Stimulated activated CD8-positive, alpha-beta memory T cell treated with anti-CD3 and anti-CD28 coated beads, Interleukin-15, amount 100 ng/mL, for 24 hours (primary cell): ENCODE measurements at places on chromosomes 2 and 18.

- DNase-seq: peak; percentile 32
Measured at GRCh38 chr2:64019083-64019974, at the start of gene VPS54. VPS54 (minus strand) TSS chr2:64019428; CDS start chr2:63983999, 35,429 bp downstream.

DNA sequence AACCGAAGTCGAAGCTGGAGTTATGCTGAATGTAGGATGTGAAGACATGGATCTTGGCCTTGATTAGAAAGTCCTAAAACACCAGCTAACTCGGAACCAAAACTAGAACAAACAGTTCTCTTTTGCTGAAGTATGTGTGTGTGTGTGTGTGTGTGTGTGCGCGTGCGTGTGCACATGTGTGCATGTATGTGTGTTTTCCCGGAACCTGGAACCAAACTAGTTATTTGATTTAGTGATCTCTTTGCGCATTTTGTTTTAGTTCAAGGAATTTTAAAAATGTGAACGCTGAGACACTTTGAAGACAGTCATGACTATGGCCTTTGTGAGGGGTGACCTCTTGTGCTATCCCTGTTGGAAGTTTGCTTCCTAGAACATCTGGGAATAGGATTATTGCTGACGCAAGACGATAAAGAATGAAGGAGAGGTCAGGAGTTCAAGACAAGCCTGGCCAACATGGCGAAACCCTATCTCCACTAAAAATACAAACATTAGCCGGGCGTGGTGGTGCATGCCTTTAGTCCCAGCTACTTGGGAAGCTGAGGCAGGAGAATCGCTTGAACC, 23.8 kb downstream of the FHL2 start:
- no peak for DNase-seq

GRCh38 chr2:99689145-99689742, 199.4 kb upstream of the REV1 start:
- DNase-seq: no peak

GRCh38 chr2:46794693-46795317, 120.8 kb downstream of the MCFD2 start:
- DNase-seq: no peak

GRCh38 chr2:11802782-11803191, 56.4 kb downstream of the LPIN1 start:
- DNase-seq: no peak

DNA sequence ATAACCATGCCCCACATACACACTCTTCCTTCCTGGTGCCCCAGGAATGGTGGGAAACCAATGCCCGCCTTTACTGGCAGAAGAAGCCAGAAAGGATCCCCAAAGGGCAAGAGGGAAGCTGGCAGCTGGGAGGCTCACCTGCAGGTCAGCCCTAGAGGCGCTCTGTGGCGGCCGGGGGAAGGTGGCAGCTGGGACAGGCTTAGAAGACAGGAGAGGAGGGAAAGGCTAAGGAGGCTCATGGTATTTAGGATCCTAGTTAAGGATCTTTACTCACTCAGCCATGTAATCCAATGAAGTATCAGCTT, 23.8 kb downstream of the ADRA2B start:
- no peak for DNase-seq

GRCh38 chr2:68031542-68032160, 31.2 kb downstream of the C1D start:
- DNase-seq: no peak

DNA sequence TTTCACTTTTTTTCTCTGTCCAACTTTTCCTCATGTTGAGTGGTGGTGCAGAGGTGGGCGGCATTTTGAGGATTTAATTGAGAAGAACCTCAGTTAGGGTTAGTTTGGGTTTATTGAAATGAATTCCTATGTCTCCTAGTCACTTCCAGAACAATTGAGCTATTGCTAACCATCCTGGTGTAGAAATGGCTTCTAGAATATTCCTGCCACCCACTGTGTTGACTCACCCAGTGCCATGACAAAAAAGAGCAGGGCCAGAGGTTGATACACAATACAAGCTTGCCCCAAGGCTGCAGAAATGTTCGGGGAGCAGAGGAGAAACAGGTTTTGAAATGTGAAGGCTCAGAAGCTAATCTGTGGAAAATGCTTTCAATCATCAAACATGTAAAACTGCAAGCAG, 167.1 kb upstream of the TRIB2 start:
- DNase-seq: no peak

- no peak for DNase-seq
Measured at GRCh38 chr2:45839508-45840251, 188.2 kb downstream of the PRKCE start.

DNA sequence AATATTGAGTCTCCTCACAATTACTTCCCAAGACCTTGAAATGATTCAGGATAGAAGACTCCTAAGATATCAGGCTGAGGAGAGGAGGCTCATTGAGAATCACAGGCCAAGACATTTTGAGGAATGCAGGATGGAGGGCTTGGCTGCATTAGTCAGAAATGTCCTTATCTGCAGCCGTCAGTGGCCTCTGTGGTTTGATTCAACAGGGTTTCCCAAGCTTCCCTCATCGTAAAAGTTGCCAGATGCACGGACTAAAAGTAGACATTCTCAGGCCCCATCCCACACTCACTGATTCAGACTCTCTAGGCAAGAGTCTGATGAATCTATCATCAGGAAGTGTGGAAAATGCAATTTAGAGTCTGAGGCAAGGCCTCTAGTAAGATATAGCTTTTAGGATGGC, 34.0 kb upstream of the TMEM178A start:
- no peak for DNase-seq

DNA sequence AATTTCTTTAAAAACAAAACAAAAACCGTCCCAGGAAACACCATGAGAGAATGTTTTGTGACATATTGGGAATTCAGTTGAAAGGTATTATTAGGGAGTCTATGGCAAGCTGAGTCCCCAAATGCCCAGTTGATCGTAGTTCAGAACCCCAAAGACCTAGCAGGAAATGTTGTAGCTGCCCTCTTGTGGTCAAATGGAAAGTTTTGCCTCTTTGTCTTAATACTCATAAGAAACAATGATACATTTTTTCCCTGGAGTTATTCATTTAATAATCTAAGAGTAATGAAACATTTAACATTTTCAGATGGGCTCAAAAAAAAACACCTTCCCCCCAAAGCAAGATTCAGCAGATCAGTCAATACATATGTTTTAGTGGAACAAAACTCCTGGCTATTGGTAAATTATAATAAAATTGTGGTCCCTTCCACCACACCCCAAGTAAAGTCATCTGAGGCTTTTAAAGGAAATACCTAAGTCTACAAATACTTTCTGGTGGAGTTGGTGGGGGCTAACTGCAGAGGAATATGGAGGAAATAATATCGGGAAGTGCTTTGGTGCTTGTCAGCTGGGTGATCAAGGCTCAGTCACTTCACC, 37.8 kb upstream of the EFEMP1 start:
- DNase-seq: no peak

- no peak for DNase-seq
Measured at GRCh38 chr2:108436976-108437375, 12.0 kb upstream of the GCC2 start.

GRCh38 chr2:160703648-160704585, 210.3 kb upstream of the RBMS1 start:
- no peak for DNase-seq

- no peak for DNase-seq
Measured at GRCh38 chr2:200159357-200159707, 147.2 kb upstream of the SPATS2L start.

DNA sequence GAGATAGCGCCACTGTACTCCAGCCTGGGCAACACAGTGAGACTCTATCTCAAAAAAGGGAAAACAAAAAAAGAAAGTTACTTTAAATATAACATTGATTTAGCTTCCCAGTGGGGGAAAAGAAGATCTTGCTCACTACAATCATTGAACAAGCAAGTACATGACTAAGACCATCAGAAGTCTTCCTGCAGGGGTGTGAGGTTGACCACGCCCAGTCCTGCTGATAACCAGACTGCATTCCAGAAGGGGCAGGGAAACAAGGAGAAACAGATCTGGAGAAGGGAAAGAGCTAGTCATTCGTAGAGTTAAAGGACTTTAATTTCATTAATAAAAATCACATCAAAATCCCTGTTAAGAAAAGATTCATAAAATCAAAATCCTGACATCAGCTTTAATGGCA, 77.5 kb downstream of the EPHA4 start:
- no peak for DNase-seq

GRCh38 chr2:239400596-239401066, at the start of gene HDAC4:
HDAC4 (minus strand) TSS chr2:239401020; CDS start chr2:239352699, 48,321 bp downstream.
- no peak for DNase-seq

GRCh38 chr2:225668606-225669266, 269.2 kb downstream of the NYAP2 start:
- no peak for DNase-seq

DNA sequence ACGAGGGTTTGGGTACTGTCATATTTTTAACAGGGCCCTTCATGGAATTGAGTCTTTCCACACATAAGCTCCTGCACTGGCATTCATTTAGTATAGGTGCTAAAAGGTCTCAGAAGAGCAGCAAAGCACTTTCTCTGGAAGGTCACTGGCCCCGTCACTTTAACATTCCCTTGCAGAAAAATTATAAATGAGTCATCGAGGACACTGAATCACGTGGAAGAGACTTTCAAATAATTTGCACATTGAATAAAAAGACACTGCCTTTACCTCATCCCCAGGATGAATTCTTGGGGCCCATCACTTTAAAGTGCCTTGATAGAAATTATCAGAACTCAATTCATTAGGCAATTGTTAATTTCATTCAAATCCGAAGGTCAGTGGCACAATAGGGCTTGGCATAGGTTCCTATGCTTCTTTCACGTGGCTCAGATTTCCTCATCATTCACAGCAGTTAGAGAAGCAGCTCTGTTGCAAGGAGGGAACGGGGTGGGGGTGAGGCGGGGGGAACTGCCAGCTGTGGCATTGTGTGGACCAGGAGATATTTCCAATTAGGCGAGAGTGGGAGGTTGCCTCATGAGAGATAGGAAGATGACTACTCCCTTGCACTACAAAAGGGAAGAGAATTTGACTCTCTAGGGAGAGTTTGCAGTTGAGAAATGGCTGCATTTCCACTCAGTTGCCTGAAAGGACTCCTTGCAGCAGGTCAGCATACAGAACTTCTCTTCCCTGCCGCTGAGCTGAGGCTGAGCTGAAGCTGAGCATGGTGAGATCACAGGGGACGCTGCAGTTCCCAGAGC, 86.3 kb upstream of the NPAS2 start:
- DNase-seq: no peak

DNA sequence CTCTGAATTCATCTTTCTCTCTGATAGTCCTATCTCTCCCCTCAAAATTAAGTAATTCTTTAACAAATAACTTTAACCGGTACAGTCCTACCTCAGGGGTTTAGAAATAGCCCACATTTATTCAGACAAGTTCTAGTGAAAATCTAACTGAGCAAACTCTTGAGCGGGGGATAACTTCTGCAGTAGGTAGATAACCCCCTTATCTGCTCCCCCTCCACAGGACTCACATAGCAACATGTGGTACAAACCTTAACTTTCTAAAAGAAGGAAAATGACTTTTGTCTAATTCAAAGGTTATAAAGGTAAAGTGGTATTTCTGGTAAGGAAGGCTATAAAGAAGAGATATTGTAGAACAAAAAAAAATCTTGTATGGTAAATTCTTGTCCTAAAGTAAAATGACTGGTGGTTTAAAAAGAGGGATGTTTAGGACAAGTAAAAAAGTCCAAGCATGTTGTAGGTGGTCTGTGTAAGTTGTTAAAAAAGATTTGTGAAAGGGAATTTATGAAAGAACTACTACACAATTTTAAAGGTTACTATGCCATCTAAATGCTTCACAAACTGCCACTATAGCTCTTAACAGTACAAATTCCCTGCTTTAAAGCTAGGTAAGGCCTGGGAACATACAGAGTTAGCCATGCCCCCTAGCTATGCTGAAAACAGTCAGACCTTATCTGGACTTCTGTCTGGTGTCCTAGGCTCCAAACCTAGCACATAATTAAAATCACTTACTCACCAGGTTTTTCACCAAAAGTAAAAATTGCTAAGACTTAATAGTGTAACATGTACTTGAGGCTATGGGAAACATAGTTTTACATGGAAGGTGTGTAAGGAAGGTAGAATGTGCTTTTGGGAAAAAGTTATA, 8.1 kb upstream of the RPIA start:
- no peak for DNase-seq

DNA sequence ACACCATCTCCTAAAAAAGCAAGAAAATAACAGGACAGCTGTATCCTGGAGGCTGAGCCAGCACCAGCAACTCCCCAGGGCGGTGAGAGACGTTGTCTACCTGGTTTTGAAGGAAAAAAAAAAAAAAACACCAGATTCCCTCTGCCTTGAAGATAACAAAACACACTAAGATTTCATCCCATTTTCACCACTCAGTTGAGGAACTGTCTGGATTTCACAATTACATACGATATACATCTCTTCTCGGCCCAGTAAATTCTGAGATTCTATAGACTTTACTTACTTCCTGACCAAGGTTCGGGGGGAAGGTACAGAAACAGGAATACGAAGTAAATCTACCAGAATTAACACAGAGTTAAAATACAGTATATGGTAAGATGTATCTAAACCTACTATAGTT, 8.5 kb downstream of the ZNF516 start:
- DNase-seq: no peak

DNA sequence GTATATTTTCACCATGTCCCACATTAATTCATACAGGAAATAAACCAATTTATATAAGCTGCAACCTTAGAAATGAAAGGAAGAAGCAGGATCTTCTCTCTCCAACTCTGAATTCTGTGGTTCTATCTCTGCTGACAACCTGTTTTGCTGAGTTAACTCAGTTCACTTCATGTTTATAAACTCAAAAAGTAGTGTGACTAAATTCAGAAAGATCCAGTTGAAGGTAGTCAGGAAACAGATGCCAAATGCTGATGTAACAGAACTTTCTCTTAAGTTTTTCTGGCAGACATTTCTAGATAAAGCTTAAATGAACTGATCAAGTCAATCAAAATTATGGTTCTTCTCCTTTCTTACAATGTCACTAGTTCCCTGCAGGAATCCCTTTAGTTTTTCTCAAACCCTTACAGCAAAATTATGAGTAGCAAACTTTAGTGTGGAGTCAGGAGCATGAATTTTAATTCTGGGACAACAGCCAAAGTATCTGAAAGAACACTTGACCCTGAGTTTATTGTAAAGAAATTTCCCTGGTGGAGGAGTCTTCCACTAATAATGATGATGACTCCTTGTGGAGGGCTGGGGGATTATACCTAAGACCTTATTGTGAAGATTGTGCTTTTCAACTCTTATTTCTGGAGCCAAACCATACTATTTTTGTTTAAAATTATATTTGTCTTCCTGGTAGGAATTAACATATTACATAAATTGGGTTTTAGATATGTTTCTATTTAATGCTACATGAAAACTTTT, 216.9 kb downstream of the MYO3B start:
- no peak for DNase-seq

GRCh38 chr2:97267411-97268074, 154.6 kb downstream of the ANKRD36 start:
- DNase-seq: no peak

- DNase-seq: no peak
Measured at GRCh38 chr2:217051416-217051815, 191.6 kb upstream of the TNP1 start.

GRCh38 chr18:11544060-11544633, 65.2 kb upstream of the SLC35G4 start:
- no peak for DNase-seq

DNA sequence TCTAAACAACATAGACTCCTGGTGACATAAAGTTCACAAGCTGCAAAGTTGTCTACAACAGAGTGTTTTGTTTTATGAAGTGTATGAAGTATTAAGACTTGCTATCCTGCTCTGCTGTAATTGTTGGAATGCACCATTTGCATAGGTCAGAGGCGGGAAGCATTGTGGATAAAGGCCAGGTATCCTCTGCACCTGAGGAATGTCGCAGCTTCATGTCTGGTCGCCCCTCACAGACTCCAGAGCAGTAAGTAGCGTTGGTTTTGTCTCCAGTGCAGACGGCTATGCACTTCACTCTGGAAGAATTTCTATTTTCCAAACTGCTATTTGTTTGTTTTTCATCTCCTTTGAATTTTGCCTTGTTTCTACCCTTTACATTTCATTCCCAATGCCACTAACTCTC, 63.1 kb downstream of the UNC80 start:
- no peak for DNase-seq
